H9 (cell line): ENCODE measurements at places on chromosomes 4 and X.

DNA sequence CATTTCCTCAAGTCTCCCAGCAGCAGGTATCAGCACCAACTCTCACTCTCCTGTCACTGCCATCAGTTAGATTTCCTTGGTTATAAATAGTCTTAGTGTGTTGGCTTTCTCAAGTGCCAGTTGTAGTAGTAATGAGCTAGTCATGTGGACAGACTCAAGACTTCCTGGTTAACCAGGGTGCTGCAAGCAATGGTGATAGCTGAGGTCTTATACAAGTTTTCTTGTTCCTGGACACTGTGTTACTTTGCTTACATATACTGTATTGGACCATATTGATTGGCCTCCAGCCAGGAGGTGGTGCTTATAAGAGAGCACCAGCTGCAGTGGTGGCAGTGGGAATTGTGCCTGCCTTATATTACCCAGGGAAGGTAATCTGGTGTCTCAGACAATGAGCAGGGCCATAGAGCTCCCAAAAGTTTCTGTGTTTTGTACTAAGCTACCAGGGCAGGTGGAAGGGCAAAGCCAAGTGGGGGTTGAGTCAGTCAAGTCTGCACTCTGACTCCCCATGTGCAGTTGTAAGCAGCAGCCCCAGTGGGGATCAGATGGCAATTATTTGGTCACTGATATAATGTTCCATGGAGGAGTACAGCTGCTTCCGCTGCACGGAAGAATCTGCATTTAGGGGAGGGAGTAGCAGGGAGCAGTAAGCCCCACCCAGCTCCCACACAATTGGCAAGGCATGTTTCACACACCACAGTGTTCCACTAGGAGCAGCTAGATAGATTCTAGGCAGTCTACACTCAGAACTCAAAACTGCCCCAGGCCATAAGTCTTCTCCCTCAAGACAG lies 24.1 kb upstream of the ZDHHC15 start:
- DNase-seq = no peak

- no peak for DNase-seq
Observed at GRCh38 chrX:47297874-47298273, 65.1 kb downstream of the USP11 start.

DNA sequence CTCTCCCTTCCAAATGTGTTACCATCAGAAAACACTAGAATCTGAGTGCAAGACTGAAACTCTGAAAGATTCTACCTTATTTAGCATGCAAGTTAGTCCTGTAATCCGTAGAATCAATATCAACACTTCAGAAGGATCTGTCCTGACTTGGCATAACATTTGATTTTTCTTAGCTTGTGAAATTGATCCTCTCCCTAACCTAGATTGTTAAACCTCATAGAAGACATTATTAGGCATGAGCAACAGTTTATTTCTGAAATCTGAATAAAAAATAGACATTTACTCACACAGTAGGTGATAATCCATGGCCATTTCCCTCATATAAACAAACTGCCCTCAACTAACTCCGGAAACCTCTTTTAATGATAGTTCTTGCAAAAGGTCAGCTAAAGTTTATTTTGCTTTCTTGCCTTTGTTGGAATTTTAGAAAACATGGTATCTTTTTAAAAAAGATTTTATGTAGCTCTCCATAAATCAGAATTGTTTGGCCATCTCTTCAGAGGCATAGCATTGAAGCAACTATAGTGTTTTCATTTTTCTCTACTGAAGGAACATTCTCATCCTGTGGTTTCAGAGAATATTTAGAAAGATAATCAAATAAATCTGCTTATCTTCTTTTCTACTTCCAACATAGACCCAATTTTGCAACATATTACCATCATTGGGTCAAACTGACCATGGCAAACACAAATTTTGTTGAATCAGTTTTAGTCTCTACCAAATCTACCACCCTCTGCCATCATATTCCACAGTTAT lies 38.5 kb upstream of the PDLIM5 start:
- no peak for DNase-seq

GRCh38 chrX:75892749-75893148 lies 107.7 kb upstream of the MAGEE2 start:
- DNase-seq = no peak

DNA sequence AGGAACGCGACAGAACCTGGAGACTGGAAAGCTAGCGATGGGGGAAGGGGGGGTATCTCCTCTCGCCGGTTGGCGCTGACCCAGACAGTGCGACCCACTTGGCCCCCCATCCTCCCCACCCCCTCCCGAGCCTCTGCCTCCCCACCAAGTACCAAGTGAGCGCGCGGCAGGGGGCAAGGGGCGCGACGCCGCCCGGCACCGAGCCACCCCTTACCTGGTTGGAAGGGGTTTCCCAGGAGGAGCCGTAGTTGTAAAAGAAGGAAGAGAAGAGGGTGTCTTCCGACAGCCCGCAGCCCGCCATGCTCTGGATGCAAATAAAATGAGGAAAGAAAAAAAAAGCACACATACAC lies 112.2 kb downstream of the DHX15 start:
- no peak for DNase-seq

DNA sequence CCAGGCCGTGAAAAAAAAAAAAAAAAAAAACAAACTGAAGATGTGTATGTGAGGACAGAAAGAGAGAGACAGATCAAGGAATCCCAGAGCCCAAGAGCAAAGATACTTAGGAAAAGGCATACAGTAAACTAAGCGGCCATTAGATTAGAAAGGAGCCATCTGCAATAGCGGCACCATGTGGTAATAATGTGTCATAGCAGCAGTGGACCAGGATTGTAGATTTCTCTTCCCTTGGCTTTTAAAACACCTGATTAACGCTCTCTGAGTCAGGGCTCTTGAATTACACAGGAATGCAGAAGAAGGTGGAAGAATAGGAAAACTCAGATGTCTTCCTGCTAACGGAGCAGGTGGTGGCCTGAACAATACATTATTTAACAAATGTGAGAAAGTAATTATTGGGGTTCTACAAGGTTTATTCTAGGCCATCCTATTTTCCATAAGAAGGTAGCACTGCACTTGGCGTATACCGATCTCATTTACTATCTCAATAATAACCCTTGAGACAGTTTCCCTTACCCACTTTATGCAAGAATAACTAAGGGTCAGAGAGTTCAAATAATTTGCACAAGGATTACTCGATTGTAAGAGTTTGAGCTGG lies 182.7 kb downstream of the KCNIP4 start:
- DNase-seq = peak; percentile 71

DNA sequence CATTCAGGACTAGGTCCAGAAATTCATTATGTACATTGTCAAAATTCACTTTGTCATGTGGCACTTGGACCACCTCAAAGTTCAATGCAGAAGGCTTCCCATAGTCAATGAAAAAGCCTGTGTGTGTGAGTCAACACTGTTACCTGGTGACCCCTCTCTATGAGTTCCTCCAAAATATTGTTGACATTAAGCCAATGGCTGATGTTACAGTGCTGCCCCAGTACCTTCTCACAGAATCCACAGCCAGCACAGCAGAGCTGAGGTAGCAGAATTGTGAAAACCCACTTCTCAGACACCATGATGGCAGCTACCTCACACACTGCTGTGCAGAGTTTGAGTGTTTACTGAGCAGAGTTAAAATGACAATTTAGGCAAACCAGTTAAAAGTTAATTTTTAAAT lies 22.4 kb upstream of the UGT2B4 start:
- DNase-seq = no peak

DNA sequence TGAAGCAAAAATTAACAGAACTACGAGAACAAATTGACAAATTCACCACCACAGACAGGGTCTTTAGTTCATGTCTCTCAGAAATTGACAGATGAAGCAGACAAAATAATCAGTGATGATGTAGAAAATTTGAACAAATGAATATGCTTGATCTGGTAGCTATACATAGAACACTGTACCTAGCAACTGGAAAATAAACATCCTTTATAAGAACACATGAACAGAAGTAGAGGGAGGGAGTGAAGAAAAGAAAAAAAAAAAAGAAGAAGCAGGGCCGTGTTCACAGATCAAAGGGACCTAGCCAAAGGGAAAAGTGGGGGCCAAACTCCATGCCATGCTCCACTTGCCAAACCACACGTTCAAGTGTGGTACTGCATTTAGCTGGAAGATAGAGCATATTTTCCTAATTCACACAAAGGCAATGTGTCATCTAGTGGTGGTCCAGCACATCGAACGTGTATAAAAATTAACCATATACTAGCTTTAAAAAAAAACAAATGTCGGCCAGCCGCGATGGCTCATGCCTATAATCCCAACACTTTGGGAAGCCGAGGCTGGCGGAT lies 5.6 kb upstream of the THOC2 start:
- no peak for DNase-seq

DNA sequence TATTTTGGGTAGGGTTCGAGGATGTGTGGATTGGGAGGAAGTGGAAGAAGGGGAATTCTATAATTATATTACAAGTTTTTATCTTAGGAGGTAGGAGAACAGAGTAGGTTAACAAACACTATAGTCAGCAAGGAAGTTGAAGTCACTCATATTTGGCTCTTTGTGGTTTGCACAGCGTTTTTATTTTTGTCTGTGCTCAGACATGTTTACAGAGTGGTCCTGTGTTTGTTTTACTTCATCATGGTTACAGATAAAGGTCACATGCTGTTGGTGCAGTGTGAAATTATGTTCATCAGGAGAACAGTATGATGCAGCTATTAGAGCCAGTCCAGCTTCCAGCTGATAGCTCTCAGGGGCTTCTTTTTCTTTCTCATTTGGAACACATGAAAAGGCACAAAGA lies 299.9 kb upstream of the SFRP2 start:
- DNase-seq = no peak

DNA sequence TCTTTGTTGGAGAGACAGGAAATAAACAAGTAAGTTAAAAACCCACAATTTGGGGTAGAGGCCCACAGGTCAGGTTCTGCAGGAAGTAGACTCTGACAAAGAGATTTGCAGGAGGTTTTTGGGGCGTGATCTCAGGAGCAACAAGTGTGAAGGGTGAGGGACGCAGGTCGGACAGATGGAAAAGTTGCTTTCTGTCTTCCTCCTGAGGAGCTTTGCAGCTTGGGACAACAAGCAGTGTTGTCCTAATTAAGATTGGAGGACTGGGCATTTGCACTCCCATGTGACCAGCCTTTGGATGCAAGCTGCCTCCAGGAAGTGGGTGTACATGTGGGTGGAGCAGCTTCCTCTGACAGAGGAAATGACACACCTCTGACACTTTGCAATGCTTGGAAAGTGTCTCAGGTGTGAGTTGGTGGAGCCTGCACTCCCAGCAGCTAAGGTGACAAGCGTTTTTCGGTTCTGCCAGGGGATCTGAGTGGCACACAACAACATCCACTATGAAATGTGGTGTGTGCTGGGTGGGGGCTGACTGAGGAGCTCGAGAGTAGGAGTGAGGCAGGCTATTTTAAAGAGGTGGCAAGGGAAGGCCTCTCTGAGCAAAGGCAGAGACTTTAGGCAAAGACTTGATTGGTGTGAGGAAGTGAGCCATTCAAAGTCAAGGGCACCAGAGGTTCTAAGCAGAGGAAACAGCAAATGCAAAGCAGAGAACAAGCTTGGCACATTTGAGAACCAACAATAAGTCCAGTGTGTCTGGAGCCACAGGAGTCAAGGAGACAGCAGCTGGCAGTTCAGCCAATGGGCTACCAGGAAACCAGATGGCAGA lies 339.8 kb upstream of the GATB start:
- no peak for DNase-seq

- DNase-seq = no peak
Observed at GRCh38 chr4:80585542-80585941, 250.0 kb downstream of the CFAP299 start.

DNA sequence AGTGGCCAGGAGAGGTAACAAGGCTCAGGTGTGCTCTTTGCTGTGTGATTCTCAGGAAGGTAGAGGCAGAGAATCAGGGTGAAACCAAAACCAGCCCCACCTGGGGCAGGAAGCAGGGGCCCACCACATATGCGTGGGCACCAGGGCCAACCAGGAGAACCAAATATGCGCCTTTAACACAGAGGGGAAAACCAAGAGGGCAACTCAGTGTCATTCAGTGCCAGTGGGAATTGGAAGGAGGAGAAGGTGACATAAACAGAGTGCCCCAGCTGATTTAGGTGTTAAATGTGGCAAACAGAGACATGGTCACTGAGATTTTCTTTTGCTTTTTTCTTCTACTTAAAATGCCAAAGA lies 106.8 kb upstream of the MAMLD1 start:
- no peak for DNase-seq

DNA sequence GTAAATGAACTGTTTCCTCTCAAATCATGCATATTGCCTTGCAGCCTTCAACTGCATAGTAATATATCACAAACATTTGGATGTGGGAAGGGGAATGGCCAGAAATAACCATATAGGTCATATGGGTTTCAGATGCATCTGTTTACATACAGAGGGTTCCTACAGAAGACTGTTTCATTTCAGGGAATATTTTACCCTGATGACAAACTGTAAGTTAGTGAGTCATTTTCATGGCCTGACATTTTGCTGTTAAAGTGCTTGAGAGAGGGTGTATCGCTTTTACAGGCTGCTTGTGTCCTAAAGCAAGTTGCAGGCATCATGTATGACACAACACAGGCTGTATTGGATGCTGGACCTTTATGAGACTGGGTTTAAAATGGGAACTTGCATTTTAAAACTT lies 25.5 kb upstream of the AMOT start:
- no peak for DNase-seq

DNA sequence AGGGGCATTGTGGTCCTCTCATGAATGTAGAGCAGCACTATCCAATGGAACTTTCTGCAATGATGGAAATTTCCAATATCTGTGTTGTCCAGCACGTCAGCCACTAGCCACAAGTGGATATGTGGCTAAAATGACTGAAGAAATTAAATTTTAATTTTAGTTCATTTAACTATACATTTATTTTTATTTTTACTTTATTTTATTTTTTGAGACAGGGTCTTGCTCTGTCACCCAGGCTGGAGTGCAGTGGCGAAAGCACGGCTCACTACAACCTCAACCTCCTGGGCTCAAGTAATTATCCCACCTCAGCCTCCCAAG lies 13.3 kb upstream of the RBBP7 start:
- no peak for DNase-seq

DNA sequence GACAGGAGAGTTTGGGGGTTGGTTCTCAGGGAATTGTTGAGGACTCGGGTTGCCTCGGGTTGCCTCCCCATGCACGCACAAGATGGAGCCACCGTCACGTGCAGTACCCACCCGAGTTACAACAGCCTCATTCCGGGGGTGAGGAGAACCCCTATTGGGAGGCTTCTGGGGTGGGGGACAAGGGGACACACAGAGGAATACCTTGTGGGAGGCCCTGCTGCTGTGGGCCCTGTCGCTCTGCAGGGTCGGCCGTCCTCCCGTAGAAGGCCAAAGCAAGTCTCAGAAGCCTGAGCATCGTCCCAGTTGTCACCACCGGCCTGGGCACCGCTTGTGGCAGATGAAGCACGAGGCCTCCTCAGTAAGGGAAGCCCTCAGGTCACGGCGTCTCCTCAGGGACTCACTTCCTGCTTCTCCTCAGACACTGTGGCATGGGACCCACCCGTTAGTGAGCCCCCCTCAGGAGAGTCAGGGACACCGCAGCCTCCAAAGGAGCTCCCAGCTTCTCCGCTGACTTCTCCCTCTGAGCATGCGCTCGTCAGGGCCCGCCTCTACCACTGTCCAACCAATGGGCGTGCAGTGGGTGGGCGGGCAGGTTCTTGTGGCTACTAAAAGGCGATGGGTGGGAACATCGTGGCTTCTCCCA lies at the start of gene CT55:
Gene CT55, minus strand, starts transcription at position 522 of the 643 bp plus-strand sequence. Its CDS starts 227 bp downstream, at position 295.
- DNase-seq = peak; percentile 37
